ENCODE measurements at places on chromosomes 3 and 15. TPM values are rescaled to one million over a fixed set of nuclear protein-coding genes. Genes with fewer than 3 reads are reported as not detected.

- DNase-seq: no peak
Observed at GRCh38 chr15:66096688-66097058, 156.9 kb downstream of the MEGF11 start.

GRCh38 chr3:37668431-37668817 is 193.3 kb upstream of the CTDSPL start:
- peak; percentile 43 for DNase-seq

DNA sequence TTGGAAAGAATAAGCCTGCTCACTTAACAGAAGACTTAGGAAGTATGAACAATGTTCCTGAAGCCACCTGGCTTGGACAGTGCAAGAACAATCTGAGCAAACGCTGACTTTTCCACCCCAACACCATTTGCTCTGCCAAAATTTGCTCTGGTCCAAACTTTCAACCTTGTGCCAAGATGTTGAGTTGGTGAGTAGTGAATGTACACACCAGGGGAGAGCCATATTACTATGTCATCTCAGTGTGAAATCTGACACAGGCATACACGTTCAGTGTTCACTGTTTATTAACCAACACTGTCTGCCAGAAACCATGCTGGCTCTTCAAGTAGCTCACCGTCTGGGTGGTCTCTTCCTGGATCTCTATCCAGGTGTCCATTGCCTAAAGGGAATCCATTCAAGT is 152.9 kb upstream of the LPP start:
- peak; percentile 39 for DNase-seq

GRCh38 chr15:67914537-67915460 is 75.0 kb upstream of the RNU6-1 start:
- DNase-seq: peak; percentile 73

- peak; percentile 78 for DNase-seq
Observed at GRCh38 chr3:72347819-72348319, 500.4 kb downstream of the SHQ1 start.

DNA sequence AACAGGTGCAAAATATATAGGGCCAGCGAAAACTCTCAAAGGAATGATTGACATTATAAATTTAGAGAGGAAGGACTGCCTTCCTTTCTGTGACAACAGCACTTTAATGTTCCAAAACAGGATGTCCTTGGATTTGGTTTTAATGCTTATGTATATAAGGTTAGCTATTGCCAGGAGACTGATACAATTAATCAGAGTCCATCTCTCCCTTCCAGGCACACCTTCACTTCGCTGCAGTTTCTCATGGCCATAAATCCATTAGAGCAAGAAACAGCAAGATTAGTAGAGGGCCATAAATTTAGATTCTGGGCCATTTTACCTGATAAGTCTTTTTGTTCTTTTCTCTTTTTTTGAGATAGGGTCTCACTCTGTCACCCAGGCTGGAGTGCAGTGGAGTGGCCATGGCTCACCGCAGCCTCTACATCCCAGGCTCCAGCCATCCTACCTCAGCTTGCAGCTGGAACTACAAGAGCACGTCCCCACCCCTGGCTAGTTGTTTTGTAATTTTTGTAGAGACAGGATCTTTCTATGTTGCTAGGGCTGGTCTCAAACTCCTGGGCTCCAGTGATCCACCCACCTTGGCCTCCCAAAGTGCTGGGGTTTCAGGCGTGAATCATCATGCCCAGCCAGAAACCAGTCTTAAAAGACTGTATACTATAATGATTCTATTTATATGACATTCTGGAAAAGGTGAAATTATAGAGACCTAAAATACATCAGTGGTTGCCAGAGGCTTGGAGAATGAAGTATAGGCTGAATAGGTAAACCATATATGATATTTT is 15.7 kb upstream of the TFRC start:
- DNase-seq: no peak

- DNase-seq: no peak
Observed at GRCh38 chr3:177754508-177754921, 557.2 kb upstream of the TBL1XR1 start.

GRCh38 chr15:69119683-69120395 is 40.6 kb upstream of the GLCE start:
- no peak for DNase-seq

DNA sequence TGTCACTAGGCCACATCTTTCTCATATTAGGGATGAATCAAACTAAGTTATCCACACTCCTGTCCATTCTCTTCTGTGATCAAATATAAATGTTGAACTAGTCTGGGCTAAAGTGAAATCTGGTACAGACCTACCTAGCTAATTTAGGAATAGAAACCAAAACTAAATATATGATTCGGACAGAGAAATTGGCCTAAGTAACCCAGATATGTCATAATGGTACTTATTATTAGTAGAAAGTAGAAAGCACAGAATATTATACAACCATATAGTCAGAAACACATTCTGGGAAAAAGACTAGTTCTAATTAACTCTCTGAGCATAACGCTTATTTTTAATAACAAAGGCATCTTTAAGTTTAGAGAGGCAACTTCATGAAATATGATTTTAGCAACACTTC is 389.0 kb downstream of the LSAMP start:
- DNase-seq: no peak

- no peak for DNase-seq
Observed at GRCh38 chr15:89446255-89446891, 50.0 kb downstream of the RHCG start.

DNA sequence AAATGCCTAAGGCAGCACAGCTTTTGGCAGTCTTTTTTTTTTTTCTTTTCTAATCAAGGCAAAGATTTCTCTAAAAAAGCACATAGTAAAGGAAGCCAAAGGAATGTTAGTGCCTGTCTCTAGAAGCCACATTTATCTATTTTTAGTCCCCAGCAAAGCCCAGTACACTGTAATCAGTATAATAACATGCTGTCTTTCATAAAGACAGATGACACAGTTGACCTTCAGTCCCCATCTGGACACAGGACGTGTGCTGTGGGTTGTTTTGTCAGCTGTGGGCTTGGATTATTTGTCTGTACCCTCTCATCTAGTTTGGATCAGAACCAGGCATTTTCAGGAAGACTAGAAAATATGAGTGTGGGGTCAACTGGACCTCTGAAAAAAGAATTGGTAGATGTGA is 110.4 kb upstream of the CTNNB1 start:
- no peak for DNase-seq

GRCh38 chr3:181457190-181457589 is 254.5 kb upstream of the SOX2 start:
- DNase-seq: peak; percentile 22

DNA sequence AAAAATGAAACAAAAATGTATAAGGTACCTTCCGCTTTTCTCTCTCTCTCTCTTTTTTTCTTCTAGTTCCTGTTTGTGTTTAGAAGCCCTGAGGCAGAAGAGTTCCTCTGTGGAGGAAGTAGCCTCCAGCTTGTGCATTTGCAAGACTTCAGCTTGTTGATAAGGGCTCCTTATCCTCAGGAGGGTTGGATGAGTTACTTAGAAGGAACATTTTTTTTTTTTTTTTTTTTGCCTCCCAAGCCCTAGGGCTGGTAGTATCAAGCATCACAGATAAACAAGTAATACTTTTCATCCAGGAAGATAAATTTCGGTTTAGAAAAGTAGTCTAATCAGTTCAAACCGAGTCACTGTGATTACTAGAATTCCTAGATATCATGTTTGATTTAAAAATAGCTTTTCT is 91.0 kb upstream of the CBLB start:
- peak; percentile 69 for DNase-seq

Gene EFHB
- 1.1 TPM for total RNA-seq

Gene FRMD5
- 16.3 TPM for total RNA-seq

Gene IP6K1
- 29.6 TPM for total RNA-seq

Gene RETNLB
- not detected for total RNA-seq

Gene CATSPER2
- 2.4 TPM for total RNA-seq
